ENCODE measurements at places on chromosomes 1 and 21.

DNA sequence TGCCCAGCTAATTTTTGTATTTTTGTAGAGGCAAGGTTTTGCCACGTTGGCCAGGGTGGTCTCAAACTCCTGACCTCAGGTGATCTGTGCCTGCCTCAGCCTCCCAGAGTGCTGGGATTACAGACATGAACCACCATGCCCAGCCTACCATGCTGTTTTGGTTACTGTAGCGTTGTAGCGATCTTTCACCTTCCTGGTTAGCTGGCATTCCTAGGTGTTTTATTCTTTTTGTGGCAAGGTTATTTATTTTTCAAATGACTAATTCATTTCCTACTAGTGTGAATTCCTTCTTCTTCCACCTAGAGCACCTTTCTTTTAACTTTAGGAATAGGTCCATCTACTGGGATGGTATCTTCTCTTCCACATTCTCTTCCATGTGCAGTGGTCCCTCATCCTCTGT lies 29.3 kb downstream of the TMEM200B start:
- no peak for DNase-seq

GRCh38 chr1:152954436-152954835 lies 7.4 kb downstream of the SPRR5 start:
- DNase-seq, result no peak

GRCh38 chr1:115426956-115427355 lies 88.9 kb upstream of the NGF start:
- DNase-seq, result no peak

DNA sequence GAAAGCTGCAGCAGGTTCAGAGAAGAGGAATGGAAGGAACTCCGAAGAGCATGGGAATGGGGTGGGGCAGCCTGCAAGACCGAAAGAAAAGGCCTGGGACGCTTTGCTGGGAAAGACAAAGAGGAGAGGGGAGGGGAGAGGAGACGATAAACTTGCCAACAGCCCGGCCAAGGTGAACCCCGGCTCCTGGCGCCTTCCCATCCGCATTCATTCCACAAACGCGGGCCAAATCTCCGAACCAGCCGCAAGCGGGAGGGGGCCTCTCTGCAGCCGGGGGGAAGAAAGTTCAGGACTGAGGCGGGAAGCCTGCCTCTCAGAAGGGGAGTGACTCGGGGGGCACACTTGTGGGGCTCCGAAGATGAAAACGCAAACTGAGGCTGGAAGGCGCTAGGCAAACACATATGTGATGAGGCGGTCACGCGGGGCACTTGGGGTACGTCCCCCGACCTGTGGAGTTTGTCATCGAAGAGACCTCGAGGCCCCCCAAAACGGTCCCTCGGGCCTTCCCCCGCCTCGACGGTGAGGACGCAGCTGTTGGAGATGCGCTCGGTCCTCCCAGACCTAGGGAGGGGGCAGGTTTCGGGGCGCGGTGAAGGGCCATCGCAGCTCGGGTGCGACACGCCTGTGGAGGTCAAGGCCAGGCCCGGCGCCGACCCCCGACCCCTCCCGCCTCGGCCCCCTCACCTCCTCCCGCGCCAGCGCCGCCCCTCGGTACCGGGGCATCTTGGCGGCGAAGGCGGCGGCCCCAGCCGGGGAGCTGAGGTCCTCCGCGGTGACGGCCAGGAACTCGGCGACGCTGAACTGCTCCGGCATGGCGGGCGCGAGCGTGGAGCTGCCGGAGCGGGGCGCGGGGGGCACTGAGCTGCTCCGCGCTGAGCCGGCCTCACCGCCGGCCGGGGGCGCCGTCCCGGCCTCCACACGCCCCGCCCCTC lies at the start of gene ASAP3:
TSS of gene ASAP3 (minus strand) at position 859 of the 932 bp plus-strand sequence. CDS start at position 813, 46 bp downstream.
- no peak for DNase-seq

DNA sequence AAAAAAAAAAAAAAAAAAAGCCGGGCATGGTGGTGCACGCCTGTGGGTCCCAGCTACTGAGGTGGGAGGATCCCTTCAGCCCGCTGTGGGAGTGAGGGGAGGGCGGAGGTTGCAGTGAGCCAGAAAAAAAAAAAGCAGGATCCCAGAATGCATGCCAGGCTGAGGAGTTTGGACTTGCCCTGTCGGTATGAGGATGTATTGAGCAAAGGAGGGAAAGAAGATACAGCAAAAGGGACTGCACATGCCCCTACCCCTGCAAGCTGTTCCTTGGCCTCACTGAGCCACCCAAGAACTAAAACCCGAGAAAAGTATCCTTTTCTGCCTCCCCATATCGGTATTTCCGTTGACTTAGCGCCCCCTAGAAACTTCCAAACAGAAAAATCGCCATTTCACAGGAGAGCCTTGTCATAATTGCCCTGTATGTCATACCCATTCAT lies 1.3 kb upstream of the GPATCH4 start:
- DNase-seq, result no peak

DNA sequence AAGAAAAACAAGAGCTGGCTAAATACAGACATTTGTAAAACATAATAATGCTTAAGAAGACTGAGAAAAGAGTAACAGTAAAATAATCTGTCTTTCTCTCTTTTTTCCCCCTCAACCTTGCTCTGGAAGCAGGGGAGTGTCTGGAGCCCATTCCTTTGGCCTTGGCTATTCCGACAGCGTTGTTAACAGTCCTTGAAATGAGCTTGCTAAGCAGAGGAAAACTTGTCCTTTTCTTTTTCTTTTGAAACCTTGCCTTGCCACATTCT lies 6.7 kb upstream of the CA6 start:
- DNase-seq, result no peak

- no peak for DNase-seq
Measured at GRCh38 chr1:201353186-201353940, 24.1 kb downstream of the TNNT2 start.

DNA sequence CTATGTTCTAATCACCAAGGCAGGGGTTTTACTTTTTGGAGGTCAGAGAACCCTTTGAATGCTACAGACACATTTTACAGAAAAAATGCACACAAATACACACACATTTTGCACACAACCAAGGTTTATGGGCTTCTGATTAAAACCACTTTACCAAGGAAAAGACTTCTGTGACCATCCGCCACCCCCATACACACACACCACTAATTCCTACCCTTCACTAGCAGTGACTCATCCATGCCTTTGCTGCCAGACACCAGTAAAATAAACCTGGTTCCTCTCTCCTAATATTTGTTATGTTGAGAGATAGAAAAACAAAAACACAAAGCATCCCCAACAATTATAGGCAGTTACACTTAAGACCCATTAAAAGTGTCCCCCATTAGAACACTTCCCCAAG lies 12.9 kb downstream of the PIGM start:
- no peak for DNase-seq

- peak; percentile 48 for DNase-seq
Measured at GRCh38 chr1:1510912-1511532, 940 bp upstream of the ATAD3A start.

- no peak for DNase-seq
Measured at GRCh38 chr1:234579967-234580366, 30.0 kb downstream of the IRF2BP2 start.

- peak; percentile 61 for DNase-seq
Measured at GRCh38 chr1:11736746-11737639, 1.1 kb downstream of the AGTRAP start.

GRCh38 chr1:6487804-6488484 lies 3.5 kb downstream of the PLEKHG5 start:
- DNase-seq, result no peak

DNA sequence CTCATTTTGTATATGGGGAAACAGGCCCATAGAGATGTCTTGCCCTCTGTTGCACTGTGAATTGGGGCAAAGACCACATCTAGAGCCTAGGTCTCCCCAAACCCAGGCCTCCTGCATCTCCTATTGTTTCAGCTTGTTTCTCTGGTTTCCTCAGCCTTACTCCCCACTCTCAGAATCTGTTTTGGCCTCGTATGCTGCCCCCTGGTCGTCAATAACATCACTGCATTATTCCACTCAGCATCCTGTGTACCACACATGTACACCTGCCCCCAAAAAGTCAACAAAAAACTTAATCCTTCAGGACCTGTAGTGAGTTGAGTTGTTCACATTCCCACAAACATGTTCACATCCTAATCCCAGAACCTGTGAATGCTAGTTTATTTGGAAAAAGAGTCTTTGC lies 184.8 kb downstream of the BRINP2 start:
- no peak for DNase-seq

DNA sequence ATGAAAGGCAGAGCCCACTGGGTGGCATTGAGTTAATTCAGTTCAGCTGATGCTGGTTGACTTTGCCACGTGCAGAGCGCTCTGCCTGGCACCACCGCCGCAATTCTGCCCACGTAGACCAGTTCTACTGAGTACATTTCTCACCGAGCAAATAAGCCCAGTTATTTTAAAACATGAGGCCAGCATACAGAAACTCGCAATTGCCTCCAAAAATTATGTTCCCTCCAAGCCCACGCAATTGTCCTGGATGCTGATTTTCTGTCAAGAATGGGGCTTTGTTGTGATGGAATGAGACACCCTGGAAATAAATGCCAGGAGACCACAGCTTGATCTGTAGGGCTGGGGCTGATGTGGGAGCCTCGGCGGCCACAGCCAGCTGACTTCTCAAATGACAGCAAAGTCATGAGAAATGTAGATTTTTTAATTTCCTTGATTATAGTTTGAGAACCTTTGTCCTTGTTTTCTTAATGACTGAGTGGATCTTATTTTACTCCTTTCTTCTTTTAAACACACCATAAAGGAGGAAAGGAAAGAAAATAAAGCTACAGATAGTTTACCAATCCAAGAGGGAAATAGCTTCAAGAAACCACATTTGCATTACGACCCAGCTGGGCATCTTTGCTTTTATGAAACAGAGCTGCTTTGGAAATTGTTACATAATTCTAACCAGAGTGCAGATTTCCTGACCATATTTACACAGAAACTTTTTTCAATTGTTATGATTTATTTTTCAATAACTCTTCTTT lies 11.6 kb upstream of the PARP1 start:
- DNase-seq, result peak; percentile 10

DNA sequence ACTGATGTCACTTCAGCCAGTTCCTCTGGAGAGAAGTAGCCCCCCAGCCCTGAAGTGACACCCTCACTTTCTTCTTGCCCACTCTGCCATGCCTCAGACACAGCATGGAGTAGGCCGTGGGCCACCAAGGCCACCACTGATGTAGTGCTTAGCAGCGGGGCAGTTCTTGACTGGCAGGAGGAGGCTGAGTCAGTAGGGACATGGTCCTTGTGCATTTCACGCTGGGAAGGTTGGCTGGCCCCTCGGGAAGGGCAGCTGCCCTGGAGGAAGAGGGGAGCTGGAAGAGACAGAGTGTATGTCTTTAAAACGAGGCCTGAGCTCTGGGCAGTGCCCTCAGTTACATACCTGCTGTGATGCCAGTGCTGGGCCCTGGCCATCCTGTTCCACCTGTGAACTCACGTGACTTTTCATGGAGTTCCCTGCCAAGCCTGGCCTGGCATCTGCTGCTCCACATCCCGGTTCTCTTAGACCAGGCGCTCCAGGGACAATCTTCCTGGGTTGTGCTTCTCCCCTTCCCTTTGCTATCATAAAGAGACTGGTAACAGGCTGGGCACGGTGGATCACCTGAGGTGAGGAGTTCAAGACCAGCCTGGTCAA lies 158.6 kb upstream of the TMEM51 start:
- no peak for DNase-seq

- no peak for DNase-seq
Measured at GRCh38 chr1:109396871-109397580, 692 bp downstream of the SORT1 start.

- DNase-seq, result peak; percentile 64
Measured at GRCh38 chr1:39666772-39667171, 5.1 kb downstream of the NT5C1A start.

DNA sequence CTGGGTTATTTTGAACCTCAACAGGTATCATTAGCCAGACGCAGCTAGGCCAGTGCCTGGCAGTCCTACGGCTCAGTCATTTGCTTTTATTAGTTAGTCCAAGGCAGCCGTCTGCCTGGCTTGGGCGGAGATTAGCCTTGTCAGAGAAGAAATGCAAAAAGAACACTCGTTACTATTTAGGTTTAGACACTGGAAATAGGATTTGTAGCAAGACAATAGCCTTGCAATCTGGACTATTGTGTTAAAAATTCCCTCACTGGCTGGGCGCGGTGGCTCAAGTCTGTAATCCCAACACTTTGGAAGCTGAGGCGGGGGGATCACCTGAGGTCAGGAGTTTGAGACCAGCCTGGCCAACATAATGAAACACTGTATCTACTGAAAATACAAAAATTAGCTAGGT lies 11.0 kb upstream of the PRKCZ start:
- DNase-seq, result no peak

DNA sequence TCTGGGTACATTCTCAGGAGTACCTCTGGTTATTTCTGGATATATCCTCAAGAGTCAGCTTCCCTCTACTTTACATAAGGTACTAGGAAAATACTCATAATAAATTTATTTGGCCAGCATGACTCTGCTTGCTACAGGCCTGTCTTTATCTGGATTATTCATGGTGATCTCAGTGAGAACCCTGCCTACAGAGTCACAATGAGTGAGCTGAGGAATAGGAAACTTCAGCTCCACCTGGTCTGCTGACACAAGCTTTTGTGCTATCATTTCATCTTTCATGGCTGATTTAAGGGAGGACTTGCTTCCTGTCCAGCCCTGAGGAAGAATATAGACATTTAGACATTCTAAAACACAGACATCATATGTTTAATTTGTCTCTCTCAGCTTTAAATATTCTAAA lies 19.5 kb upstream of the SUCO start:
- no peak for DNase-seq

- no peak for DNase-seq
Measured at GRCh38 chr1:245091818-245092637, 62.8 kb upstream of the KIF26B start.

DNA sequence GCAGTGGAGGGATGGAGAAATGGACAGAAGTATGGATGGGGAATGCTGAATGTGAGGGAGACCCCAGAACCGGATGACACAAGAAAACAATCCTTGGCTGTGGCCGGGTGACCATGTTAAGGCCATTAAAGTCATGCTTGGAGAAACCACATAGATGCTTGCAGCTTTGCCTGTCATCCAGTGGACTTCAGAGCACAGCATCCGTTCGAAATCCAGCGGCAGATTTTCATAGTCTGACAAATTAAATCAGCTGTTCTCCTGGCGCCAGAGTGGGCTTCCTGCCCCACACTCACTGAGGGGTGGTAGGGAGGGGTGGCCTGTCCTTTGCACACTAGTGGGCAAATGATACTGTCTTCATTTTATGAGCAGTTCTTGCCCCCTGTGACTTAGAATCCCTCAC lies 35.1 kb downstream of the ABCG1 start:
- DNase-seq, result no peak

- DNase-seq, result no peak
Measured at GRCh38 chr1:105585791-105586190, 1470.7 kb upstream of the PRMT6 start.
